H1 (cell line): ENCODE measurements at places on chromosomes 11 and 22. TPM values are rescaled to one million over a fixed set of nuclear protein-coding genes. Genes with fewer than 3 reads are reported as not detected.

- H3K4me1 ChIP-seq: peaks cover 6% of the 10 kb centered on the region; the same call in 1 of the 2 replicates
- no peak overlapping the region for H3K27ac ChIP-seq
- H3K27me3 ChIP-seq: no peaks in the 10 kb centered on the region
- no peak overlapping the region for H3K4me3 ChIP-seq
- DNase-seq: no peak
Measured at GRCh38 chr22:29710922-29711593, 8.7 kb upstream of the CABP7 start.

DNA sequence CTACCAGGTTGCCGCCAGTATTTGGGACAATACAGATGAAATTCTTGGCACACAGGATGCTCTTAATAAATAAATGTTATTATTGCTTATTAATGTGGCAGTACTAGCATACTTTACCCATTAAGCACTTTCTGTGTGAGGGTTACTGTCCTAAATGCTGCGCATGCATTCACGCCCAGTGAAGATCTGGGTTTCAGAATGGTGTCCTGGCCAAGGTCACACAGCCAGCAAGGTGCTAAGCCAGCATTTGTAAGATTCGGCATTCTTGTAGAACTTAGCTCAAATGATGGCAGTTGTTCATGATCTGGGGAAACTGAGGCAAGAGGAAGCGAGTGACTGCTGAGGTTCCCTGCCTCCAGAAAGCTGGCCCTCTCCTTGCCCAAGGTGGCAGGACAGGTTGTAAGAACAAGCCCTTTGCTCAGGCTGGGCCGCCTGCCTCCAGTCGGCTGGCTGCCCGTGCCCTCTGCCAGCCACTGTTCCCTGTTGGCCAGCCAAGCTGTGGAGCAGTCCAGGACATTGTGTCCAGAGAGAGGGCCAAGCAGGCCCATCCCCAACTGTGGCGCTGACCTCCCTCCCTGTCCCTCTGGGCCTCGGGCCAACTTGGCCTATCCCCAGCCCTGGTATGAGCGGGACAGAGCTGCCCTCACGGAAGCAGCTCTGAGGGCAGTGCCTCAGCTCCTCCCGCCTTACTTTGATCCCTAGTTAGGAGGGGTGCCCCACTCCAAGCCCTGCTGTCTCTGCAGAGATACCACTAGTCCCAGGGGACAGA lies 28.8 kb downstream of the TOB2 start:
- no peaks in the 10 kb centered on the region for H3K36me3 ChIP-seq
- H3K4me1 ChIP-seq: peaks cover 9% of the 10 kb centered on the region
- no peak overlapping the region for H3K27ac ChIP-seq

Gene LIF
- 3.3 and 3.5 TPM in 2 replicates for total RNA-seq

Gene CRYBA4
- total RNA-seq: 0.67 and 1.5 TPM in 2 replicates

GRCh38 chr11:91295591-91295990 lies 929.0 kb upstream of the FAT3 start:
- no peak overlapping the region for H3K27ac ChIP-seq
- H3K4me3 ChIP-seq: no peak overlapping the region
- H3K27me3 ChIP-seq: no peaks in the 10 kb centered on the region
- no peaks in the 10 kb centered on the region for H3K4me1 ChIP-seq
- H3K36me3 ChIP-seq: no peaks in the 10 kb centered on the region

Gene MLC1
- total RNA-seq: not detected in 2 replicates

Gene INSC
- total RNA-seq: 0.44 and 0.58 TPM in 2 replicates

- H3K4me1 ChIP-seq: no peaks in the 10 kb centered on the region
- no peak overlapping the region for H3K27ac ChIP-seq
- no peak overlapping the region for H3K4me3 ChIP-seq
- no peaks in the 10 kb centered on the region for H3K36me3 ChIP-seq
- no peaks in the 10 kb centered on the region for H3K27me3 ChIP-seq
Measured at GRCh38 chr22:40531951-40532900, 104.3 kb downstream of the MRTFA start.
